ENCODE measurements at places on chromosomes 7 and 10.

DNA sequence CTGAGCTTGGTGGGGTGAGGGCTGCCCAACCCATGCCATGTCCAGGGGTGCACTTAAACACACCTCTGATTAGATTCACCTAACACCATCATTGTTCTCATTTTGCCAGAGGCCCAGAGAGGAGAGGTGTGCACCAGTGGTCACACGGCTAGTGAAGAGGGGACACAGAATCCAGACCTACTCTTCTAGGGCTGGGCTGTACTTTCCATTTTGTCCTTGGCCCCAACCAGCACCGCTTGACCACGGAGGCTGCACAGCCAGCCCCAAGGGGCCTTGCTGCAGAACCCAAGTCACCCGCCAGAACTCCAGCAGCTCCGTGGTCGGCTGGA lies 246 bp upstream of the WDFY4 start:
- DNase-seq: no peak

GRCh38 chr7:55571511-55572377 lies 558 bp downstream of the VOPP1 start:
- DNase-seq: peak; percentile 43

- DNase-seq: no peak
Measured at GRCh38 chr7:47031786-47032535, 550.0 kb downstream of the TNS3 start.

- no peak for DNase-seq
Measured at GRCh38 chr7:154503962-154504550, 451.9 kb downstream of the DPP6 start.

- no peak for DNase-seq
Measured at GRCh38 chr10:22737587-22737986, 23.2 kb upstream of the PIP4K2A start.

- DNase-seq: no peak
Measured at GRCh38 chr7:92466682-92467081, 11.1 kb downstream of the ERVW-1 start.

DNA sequence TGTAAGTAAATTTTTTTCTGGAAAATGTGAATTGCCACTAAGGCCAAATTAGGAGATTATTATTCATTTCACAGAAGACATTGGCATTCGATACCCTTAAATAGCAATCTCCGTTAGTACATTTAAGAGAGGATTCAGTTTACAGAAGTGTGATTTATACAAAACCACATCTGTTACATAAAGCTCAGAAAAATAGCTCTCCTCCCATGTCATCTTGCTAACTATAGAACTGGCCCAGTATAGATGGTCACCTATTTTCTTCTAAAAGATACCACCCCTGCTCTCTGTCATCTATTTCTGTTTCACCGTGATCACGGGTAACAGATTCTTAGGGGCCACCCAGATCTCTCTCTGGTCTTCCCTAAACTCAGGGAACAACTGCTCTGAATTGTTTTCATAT lies 119.1 kb downstream of the HIP1 start:
- no peak for DNase-seq

DNA sequence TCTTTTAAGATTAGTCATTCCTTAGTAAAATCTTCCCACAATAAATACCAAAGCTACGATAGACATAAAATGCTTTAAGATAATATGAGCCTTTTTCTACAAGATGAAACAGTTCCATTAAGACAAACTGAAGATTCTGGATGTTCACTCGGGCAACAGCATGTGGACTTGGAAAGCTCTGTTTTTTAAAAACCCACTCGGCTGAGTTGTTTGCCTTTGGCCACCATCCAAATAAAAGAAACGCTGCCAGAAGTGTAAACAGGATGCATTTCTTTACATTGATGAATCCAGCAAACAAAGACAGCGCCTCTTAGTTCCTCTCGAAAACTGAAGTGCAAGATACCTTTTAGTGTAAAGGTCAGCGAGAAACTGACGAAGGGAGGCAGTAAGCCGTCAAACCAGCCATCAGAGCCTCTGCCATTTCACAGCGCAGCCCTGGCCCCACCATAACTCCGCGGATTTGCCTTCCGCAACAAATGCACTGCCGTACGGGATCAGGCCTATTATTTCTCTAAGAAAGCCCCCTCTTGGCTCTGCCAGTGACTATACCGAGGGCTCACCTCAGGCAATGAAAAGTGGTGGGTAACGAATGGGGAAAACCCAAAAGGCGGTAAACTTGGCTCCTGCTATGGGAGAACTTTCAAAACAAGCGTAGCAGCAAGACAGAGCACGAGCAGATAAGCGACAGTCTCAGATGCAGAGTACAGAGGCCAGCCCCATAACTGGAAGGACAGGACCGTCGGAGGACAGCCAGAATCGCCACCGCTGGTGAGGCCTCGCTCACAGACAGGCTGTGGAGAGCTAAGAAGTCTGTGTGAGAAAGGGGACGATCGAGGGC lies 41.4 kb downstream of the GNA12 start:
- peak; percentile 33 for DNase-seq

DNA sequence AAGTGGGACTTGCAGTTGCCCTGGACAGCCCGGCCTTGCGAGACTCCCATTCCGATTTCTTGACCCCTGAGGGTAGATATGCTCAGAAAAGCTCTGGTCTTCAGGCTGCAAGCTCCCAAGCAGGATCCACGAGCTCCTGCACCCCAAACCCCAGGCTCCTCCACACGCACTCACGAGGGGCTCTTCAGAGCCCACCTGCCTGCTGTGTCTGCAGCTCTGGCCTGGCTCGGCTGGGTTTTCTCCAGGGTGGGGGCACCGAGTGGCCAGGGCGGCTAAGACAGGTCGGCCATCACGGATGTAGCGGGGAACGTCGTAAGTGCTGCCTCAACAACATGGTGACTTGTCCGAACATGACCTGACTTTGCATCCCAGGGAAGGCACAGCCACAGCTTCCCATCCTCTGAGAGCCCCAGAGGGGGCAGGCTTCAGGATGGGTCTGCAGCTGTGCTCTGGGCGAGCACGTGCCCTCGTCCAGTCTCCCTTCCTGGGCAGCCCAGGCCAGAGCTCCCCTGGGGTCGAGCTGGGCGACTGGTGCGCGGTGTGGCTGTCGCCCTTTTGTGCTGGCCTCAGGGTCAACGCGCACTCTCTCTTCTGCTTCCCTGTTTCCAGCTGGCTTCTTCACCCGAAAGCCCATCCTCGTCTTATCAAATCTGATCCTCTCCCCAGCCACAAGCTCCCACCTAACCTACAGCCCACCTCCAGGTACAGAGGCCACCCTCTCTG lies 415.3 kb downstream of the DNAJB6 start:
- DNase-seq: no peak

GRCh38 chr7:133778472-133778871 lies 348.7 kb upstream of the LRGUK start:
- DNase-seq: no peak

DNA sequence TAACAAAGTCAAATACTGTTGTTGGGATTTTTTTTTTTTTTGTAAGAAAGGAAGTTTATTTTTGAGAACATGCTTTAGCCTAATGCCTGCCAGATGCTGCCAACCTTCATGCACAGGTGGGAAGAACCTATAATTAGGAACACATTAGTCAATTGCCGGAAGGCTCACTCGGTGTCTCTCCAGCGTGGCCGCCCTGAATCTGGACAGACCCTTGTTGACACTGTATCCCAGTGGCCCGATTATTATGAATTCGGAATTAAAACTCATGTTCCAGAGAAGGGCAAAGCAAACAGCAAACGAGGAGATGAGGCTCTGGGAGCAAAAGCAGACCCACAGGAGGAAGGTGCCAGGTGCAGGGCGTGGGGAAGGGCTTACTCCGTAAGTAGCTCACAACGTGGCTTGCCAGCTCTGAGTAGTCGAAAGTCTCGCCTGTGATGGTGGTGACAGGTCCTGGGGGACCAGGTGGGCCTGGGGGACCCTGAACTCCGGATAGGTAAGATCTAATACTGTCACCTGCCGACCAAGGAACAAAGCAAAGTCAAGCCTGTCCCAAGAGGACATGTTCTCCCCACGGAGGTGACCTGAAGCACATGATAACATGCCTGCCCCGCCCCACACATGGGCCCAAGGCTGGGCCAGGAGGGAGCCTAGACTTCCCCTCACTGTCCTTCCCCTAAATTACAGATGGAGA lies 48.3 kb downstream of the COL17A1 start:
- DNase-seq: no peak

GRCh38 chr7:28296571-28297483 lies 115.5 kb upstream of the CREB5 start:
- DNase-seq: no peak

- no peak for DNase-seq
Measured at GRCh38 chr7:26657206-26657641, 207.2 kb downstream of the SKAP2 start.

DNA sequence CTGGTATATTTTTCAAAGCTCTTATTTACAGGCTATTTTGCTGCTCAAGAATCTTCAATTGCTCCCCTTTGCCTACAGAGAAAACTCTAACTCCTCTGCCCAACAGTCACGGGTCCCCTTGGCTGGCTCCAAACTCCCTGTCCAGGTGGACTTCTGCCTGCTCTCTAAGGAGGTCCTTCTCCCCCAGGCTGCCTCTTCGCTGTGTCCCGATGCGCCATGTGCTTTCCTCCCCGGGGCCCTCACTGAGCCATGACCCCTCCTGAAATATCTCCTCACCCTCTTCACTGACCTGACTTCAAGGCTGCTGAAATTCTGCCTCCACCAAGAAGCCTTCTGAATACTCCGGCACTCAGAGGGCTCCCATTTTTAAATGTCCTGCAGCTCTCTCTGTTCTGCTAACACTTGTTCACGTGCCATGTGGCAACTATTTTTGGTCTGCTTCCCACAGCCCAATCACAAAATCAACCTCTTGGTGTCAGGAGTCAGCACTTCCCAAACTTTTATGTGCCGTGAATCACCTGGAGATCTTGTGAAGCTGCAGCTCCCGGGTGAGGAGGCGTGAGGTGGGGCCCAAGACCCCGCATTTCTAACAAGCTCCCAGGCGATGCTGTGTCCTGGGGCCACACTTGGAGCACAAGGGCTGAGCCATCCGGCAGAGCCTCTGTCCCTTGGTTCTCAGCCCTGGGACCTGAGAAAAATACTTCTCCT lies 85.7 kb upstream of the COL13A1 start:
- no peak for DNase-seq

DNA sequence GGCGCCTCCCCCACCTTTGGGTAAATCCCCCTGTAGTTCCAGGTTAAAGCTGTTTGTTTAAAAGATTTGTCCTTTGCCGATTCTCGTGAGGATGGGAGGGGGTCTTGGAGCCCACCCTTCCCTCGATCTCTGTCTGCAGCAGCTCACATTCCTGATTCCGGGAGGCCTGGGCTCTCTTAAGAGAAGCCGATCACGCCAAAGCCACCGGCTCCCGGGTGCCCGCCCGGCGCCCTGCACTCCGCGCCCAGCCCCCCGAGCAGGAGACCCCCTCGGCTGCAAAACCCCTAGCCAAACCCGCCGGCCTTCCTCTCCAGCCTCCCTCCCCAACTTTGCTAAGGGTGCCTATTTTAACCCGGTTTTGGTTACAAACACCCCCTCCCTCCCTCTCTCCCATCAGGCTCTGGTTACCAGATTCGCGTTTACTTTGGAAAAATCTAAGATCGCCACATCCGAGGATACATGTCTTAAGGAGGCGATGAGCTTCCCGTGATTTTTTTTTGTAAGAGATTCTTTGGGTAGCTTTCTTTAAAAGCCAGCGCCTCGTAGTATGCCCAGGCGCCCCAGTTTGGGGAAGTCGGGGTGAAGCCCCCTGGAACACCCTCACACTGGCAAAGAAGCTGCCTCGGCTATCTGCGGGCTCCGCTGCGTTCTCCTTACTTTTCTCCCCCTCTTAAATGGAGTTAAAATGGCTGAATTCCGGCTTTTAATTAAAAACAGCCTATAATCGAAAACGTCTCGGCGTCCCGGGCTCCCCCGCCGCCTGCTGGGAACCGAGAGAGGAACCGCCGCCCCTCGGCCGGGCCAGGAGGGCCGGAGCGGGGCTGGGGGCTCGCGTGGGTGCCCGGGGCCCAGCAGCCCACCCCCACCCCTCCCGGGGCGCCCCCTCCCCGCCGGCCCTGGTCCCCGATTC lies 983 bp downstream of the TNRC18 start:
- DNase-seq: peak; percentile 19

DNA sequence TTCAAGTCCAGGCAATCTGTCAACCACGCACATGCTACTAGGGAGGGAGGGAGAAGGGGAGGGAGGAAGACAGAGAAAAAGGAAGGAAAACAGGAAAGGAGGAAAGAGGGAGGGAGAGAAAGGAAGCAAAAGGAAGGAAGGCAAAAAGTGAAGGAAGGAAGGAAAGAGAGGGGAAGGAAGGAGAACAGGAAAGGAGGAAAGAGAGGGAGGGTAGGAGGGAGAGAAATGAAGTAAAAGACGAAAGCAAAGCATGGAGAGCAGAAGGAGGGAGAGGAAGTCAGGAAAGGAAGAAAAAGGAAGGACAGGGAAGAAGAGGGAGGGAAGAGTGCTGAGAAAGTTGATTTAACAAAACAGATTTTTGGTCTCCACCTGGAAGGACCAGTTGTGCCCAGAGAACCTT lies 25.6 kb downstream of the KLF6 start:
- no peak for DNase-seq

- no peak for DNase-seq
Measured at GRCh38 chr7:117173035-117173770, 149.7 kb downstream of the WNT2 start.

DNA sequence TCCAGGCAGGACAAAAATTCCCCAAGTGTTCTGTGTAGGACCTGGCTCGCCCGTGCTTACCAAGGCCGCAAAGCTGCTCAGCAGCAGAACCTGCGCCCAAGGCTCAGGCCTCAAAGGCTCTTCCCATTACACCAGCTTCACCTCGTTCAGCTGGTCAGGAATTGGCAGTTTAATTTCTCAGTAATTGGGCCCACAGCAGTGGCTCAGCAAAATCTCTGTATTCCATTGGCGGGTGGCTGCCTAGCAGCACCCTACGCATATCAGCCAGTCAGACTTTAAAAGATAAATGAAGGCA lies 5.8 kb downstream of the FZD9 start:
- no peak for DNase-seq

DNA sequence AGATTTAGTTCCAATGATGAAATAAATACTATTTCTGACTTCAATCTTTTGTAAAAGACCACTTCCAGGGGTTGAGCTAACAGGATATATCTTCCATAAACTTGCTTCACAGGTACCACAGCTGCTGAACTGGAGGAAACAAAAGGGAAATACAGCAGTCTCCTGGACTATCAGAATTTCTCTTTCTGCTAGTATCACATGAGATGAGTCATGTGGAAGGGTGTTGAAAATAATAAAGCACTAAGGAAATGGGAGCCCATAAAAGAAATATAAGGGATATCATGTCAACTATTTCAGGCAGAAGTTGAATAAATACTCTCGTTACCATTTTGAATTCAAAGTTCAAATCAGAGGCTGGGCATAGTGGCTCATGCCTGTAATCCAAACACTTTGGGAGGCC lies 250.3 kb upstream of the NFE2L3 start:
- no peak for DNase-seq

GRCh38 chr10:49484486-49485235 lies 54.3 kb downstream of the ERCC6 start:
- DNase-seq: no peak

- no peak for DNase-seq
Measured at GRCh38 chr10:47256751-47257336, 43.2 kb upstream of the GDF10 start.

GRCh38 chr7:113408999-113409398 lies 290.6 kb upstream of the SMIM30 start:
- no peak for DNase-seq

DNA sequence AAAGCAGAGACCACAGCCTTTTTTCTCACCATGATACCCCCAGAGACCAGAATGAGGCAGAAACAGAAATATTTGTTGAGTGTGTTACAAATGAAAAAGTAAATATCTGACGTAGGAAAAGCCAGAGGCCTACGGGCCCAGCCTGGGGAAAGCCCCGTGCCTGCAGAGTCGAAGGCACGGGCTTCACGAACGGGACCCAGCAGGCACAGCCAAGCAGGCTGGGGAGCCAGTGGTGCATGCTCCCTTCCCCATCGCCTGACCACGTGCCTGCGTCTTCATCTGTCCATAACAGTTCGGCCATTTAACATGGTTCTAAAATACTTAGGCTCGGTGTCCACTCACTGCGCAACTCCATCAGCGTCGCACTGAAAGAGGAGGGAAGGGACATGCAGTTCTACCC lies 50.8 kb downstream of the SLIT1 start:
- DNase-seq: no peak
